Smooth muscle cell of the umbilical artery (primary cell): ENCODE measurements at places on chromosomes 3 and 15. TPM values are rescaled to one million over a fixed set of nuclear protein-coding genes. Genes with fewer than 3 reads are reported as not detected.

Gene LYZL4
- total RNA-seq, result not detected in 2 replicates

Gene CP
- not detected in 2 replicates for total RNA-seq

Gene SV2B
- under 0.01 TPM in 1 of 2 replicates, not detected in the other for total RNA-seq

Gene RBPMS2
- not detected in 2 replicates for total RNA-seq

Gene RTP3
- total RNA-seq, result not detected in 2 replicates
